ENCODE measurements at places on chromosomes 6 and 20.

DNA sequence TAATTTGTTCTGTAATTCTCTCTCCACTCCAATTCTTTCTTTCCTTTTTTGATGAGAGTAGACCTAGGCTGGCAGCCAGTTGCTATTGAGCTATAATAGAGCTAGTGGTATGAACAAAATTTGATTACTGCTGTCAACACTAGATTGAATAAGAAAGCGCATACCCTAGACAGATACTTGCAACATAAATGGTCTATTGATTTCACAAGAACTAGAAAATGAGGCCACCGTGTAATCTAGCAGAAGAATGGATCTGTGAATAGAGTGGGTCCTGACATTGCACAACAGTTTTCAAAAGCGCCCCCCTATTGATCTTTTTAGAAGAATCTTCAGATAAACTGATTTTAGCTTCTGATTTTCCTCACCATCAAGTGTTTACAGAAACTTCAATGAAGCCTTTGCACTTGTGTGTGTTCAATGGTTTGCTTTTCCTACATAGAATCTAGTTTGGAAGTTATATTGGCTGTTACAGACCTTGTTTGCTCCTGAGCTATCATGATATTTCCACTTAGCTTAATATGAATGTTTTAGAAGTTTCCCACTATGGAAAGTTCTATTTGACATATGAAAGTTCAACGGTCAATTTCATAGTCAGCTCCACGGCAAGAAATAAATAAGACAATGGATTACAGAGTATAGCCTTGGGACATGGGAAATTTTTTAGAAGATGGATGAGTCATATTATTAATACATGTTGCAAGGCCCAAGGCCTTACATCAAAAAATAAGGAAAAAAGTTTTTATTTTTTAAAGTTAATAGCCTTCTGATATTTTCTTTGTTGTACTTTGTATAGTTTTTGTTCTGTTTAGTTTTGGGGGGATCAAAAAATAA is 55.6 kb downstream of the UTRN start:
- no peak for DNase-seq

DNA sequence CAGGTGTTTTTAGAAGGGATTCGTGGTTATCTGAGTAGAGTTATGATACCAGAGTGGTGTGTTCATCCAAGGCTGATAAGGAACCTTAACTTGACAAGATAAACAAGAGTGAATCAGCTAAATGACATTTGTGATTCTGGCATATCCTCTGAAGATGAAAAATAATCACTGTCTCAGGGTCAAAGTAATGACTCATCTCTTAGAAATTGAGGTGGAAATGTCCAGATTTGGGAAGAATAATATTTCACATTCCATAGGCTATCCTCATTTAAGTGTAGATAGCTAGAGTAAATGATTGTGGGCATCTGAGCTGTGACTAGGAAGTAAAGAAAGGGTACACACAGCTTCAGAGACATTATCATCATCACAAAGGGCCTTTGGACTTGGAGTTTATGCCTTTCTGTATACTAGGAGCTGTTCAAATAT is 255.7 kb downstream of the GJA1 start:
- DNase-seq: no peak

DNA sequence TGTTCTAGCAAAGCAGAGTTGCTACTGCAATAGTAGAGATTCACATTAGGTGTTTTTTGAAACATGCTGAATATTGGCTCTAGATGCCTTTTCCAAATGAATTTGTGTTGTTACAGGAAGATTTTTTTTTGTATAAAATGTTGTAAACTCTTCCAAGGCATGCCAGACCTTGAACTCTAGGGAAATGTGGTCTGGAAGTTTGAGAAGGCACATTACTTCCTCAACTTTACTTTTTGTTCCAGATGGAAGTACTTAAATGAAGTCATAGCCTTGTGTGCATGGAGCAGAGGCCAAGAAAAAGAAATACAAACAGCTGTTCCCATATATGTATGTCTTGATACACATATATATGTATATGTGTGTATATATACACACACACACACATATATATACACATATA is 585.7 kb upstream of the MARCKS start:
- DNase-seq: no peak

DNA sequence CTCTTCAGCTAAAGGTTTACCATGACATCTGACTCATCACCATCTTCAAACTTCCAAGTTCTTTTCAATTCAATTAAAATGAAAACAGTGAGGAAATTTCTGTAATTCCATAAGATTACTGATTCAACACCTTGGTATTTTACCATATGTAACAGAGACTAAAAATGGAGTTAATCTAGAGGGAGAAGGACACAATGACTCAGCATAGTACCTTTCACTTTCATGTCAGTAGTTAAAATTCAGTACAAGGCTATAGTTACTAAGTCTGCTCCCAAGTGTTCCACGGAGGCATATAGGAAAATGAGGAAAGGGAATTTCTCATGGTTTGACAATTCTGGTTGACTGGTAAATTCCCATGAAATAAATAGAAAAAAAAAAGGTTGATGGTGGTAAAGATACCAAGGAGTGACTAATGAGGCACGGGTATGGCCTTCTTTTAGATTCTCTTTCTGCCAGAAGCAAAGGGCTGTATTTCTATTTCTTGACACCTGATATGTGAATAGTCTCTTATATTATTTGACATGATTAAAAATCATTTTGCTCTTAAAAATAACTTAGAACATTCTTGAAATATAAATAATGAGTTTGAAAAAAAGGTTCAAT is 526.7 kb upstream of the ADGRB3 start:
- no peak for DNase-seq

- no peak for DNase-seq
Observed at GRCh38 chr6:25248123-25248522, 31.1 kb upstream of the CARMIL1 start.

- DNase-seq: peak; percentile 72
Observed at GRCh38 chr6:157873735-157874344, 50.8 kb downstream of the SNX9 start.

- DNase-seq: no peak
Observed at GRCh38 chr6:110944681-110945151, 13.8 kb upstream of the GTF3C6 start.

- DNase-seq: no peak
Observed at GRCh38 chr6:89353702-89354392, 1.3 kb upstream of the UBE2J1 start.

All from effector CD8-positive, alpha-beta T cell (primary cell).